ENCODE measurements at places on chromosomes 4 and X.

DNA sequence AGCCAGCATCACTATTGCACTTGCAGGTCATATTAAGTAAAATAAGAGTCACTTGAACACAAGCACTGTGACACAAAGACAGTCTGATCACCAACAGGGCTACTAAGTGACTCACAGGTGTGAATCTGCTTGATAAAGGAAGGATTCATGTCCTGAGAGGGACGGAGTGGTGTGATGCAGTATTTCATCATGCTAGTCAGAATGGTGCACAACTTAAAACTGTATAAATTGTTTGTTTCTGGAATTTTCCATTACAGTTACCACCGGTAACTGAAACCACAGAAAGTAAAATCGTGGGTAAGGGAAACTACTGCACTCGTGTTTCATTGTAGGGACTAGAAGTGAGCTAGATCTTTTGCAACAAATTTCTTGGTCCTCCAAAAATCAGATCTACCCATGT is 109.7 kb downstream of the ELOVL6 start:
- no peak for DNase-seq

GRCh38 chr4:10456595-10457254 is 501 bp downstream of the ZNF518B start:
- DNase-seq: no peak

DNA sequence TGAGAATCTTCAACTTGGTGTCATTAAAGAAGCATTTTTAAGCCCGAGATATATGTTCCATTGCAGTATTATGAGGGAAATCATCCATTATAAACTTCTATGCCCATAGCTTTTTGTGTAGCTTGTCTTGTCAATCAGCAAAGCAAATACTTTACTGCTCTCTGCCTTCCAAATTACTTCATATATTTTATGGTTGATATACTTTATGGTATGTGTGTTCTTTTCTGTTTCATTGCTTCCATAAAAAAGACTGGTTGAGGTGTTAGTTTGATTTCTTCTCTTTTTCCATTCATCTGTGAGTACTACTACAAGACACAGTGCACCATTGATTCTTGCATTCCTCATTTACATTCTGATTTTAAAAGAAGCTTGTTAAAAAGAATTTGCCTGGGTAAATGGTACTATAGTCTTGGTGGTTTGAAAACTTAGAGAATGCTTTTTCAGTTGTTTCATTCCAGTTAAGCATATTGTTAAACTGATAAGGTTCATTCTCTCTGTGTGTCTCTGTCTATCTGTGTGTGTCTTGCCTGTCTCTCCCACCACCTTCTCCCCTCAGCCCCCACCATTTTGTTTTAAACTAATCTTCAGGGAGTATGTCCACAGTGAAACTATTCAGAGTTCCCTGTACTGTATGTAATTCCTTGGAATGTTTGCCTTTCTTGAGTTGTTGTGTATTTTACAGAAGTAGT is 27.1 kb downstream of the STAG2 start:
- no peak for DNase-seq

- DNase-seq: no peak
These were observed 703.5 kb downstream of the PDHA2 start for GRCh38 chr4:96543346-96543745.

DNA sequence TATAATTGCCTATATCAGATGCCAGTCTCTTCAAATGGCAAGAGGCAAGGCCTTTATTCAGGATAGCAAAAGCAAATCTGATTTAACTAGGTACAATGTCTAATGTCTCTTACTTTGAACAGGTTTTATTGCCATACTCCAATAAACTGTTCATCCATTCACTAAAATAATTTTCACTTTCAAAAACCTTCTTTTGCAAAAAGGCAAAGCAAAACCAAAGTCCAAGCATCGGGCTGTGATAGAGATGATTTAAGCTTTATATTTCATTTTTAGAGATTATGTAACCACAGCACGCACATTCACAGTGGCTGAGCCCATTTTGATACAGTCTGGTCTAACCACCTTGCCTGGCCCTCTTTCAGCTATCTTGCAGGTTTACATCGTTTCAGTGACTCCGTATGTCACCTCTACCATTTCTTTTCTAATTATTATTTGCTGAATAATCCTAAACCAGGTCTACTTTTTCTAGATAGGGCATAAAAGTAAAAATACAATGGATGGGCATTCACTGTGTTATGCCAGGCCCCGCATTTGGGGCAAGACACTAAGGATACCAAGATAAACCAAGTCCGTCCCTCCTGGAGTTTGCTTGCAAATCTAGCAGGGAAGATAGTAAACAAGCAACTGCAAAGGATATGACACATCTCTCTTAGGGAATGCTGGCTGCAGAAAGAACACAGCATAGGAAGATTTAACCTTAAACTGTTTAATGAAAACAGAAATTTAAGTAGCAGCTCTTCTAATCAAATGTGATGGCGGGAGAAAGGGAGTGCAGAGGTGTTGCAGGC is 1.8 kb downstream of the CASP3 start:
- DNase-seq: no peak

- DNase-seq: no peak
These were observed 16.1 kb upstream of the TBC1D14 start for GRCh38 chr4:6893449-6894085.
